ENCODE measurements at places on chromosomes 13 and 19. TPM values are rescaled to one million over a fixed set of nuclear protein-coding genes. Genes with fewer than 3 reads are reported as not detected.

- DNase-seq, result peak; percentile 62
Observed at GRCh38 chr13:20566468-20566897, 474 bp upstream of the IFT88 start.

GRCh38 chr13:93751117-93751516 lies 524.5 kb downstream of the GPC6 start:
- DNase-seq, result no peak

DNA sequence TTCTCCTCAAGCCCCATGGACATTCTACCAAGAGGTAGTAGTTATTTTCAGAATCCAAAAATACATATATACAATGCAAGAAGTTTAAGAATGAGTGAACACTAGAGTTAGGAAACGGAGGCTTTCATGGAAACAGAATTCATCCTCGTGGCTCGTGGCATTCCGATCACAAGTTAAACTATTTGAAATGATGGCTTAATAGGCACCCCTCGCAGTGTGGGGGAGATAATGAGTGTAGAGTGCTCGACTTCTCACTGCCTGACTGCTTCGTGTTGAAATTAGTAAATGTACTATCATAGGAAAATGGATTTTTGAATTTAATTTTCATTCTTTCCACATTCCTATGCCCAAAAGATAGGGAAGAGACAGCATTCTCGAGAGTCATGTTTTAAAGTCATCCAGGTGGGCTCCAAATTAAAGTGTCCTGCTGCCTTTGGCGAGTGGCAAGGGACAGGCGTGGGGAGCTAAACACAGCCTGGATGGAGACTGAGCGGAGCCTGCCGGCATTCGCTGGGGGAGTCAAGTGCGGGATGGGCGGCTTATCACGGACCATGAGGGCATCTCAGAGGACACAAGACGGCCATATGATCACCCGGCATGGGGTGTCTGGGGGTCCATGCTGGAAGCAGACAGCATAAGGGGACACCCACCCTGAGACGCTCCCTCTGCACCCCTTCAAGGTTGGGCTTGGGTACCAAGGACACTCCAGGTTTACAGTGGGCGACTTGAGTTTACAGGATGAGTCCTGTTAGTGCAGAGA lies 165.2 kb downstream of the TEX29 start:
- no peak for DNase-seq

DNA sequence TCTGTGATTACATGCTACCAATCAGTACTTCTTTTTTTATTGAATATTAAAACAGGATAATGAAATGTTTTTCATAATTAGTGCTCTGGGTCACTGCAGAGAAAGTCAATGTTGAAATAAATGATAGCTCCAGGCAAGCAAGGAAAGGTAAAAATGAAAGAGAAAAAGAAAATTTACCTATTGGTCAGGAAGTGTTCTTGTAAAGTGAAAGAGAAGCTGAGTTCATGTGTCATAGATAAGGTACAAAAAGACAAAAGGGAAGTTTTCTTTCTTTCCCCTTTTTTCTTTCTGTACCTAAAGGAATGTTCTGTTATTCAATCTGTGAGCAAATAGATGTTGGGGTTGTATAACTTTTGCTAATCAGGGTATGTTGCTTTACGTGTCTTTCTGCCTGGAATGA lies 197.0 kb downstream of the PCDH9 start:
- no peak for DNase-seq

- DNase-seq, result no peak
Observed at GRCh38 chr13:21338156-21338555, 120.9 kb downstream of the ZDHHC20 start.

- no peak for DNase-seq
Observed at GRCh38 chr19:30335306-30335886, 36.8 kb upstream of the ZNF536 start.

GRCh38 chr13:73835138-73835721 lies 299.0 kb downstream of the KLF12 start:
- DNase-seq, result peak; percentile 66

GRCh38 chr13:73419186-73419585 lies 360.4 kb downstream of the KLF5 start:
- no peak for DNase-seq

DNA sequence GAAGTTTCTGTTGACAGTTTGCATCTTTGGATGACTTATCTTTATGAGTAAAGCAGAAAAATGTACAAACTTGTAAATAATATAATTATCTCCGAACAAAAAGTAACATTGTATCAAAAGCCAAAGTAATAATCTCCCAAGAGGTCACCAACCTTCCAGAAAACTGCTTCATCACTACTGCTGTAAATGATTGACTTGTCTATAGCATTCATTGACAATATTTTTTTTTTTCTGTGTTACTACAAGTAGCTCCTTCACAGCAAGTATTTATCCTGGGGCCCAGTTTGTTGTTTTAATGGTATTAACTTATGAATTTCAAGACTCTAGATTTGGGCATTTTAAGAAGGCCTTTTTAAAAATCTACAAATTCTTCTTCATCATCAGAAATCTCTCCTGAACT lies 242.4 kb downstream of the KLF12 start:
- DNase-seq, result no peak

GRCh38 chr19:34804115-34804514 lies 31.1 kb upstream of the ZNF599 start:
- no peak for DNase-seq

DNA sequence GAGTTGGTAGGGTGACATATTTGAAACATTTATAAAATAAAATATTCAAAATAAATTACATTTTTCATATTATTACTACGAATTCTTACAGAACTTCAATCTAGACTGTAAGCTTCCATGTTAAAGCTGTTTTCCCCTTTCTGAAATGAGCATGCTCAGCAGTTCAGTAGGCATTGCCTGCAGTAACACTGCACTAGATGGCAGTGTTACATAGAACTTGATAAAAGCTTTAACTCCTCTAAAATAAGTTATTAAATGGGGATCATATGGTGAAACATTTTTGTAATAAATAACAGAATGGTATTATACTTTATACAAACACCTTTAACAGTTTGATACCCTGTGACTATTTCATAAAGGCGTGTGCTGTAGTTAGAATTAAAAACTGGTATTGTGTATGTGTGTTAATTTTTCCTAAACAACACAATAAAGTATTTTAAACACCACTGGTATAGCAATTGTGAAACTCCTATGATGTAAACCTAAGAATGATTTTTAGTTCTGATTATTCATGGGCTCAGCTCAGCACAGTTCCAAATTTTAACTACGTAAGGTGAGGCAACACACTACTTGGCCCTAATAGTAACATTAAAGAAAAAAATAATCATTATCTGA lies 11.6 kb upstream of the GPR18 start:
- peak; percentile 78 for DNase-seq

GRCh38 chr13:51647067-51647466 lies 62.8 kb downstream of the WDFY2 start:
- no peak for DNase-seq

- DNase-seq, result no peak
Observed at GRCh38 chr13:52934258-52934657, 85.8 kb upstream of the PCDH8 start.

GRCh38 chr13:71880753-71881541 lies 13.9 kb upstream of the DACH1 start:
- no peak for DNase-seq

DNA sequence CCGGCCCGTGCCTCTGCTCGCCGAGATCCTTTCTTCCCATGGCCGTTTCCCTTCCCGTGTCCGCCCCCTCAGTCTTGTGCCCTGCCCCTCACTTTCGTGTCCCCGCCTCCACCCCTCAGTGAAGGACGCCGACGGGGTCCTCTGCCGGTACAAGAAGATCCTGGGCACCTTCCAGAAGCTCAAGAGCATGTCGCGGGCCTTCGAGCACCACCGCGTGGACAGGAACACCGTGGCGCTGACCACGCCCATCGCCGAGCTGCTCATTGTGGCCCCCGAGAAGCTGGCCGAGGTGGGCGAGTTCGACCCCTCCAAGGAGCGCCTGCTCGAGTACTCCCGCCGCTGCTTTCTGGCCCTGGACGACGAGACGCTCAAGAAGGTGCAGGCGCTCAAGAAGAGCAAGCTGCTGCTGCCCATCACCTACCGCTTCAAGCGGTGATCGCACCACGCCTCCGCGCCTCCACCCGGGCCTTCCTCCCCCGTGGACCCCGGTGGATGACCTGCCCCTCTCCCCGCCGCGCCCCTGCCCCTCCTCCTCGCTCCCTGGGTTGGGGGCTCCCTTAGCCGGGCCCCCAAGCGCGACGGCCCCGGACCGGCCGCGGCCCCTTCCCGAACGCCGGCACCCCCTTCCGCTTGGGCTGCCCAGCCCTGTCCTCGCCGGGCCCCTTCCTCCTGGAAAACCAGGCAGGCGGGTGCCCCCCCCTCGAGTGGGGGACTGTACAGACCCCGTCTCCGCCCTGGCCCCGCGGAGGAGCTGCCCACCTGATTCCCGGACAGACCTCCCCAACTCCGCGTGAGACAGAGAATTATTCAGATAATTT lies 2.3 kb upstream of the U2AF2 start:
- DNase-seq, result no peak

GRCh38 chr19:39342647-39343305 lies 555 bp downstream of the SAMD4B start:
- DNase-seq, result no peak

DNA sequence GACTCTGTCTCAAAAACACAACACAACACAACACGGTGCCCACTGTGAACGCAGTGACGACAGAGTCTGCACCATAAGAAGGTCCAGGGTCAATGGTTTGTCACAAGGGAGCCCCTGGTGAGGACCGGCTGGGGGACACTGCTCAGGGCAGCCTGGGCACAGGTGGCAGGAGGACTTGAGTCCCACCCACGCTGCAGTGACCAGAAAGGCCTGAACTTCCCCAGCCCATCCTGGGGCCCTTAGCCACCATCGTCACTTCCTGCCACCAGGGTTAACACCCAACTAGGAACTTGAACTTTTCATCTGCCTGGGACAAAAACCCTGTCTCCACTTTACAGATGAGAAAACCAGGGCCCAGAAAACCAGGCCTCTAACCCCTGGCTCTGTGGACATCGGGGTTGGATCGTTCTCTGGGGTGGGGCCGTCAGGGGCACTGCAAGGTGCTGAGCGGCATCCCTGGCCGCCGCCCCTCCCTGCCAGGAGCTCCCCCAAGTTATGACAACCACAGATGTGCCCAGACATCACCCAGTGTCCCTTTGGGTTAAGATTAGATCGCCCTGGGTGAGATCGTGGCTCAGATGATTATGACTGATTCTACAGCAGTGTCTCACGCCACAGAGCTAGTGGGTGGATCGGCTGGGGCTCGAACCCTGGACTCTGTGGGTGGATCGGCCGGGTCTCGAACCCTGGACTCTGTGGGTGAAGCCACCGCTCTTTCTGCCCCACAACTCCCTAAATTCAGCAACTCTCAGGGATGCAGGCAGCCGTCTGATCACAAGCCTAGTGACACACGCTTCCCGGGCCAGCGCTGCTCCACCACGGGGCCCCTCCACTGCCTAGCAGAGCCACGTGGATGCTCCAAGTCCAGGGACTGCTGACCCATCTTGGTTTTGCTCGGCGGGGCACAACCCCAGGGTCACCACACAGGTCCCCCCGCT lies 14.0 kb downstream of the MOB3A start:
- DNase-seq, result no peak

- DNase-seq, result no peak
Observed at GRCh38 chr13:49302817-49303216, 55.1 kb downstream of the CDADC1 start.

- DNase-seq, result peak; percentile 51
Observed at GRCh38 chr19:50478901-50479715, 2.5 kb upstream of the GARIN5A start.

GRCh38 chr19:3687393-3687773 lies 12.9 kb downstream of the PIP5K1C start:
- no peak for DNase-seq

GRCh38 chr13:24927810-24928404 lies 163.9 kb downstream of the RNF17 start:
- DNase-seq, result no peak

DNA sequence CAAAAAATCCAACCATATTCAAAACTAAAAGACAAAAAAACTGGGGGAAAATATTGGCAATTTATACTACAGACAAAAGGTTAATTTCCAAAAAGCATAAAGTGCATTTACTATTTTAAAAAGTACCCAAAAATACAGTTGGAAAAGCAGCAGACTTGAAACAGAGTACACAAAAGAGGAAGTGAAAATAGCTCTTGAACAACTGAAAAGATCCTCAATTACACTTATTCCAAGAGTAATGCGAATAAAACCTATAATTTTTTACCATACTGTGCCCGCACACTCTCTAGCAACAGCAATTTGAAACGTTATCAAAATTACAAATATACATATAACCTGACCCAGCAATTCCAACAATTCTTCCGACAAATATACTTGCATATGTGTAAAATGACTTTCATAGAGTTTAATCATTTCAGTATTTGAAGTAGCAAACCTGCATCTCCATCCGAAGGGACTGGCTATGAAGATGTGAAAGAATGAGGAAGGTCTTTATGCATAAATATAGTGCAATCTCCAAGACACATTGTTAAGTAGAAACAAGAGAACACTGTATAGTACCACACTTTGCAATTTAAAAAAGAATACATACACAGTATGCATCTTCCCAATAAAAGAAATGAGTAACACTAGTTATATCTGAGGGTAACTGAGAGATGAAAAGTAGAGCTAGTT lies 25.4 kb downstream of the ALG5 start:
- DNase-seq, result no peak

DNA sequence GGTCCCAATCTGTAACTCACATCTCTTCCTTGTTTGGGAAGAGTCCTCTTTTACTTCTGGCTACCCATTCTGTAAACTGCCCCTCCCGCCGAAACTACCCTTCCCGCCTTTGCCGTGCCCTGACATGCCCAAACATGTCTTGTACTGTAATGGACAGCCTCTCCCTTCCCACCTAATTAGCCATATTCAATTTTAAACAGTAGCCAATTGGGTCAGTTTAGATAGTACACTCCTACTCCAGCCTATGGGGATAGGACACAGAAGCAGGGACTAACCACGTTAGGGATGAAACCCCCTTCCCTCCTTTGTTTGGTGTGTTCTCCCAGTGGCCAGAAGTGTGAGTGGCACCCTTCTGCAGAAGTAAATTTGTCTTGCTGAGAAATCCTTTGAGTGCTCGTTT lies 34.2 kb downstream of the SACS start:
- no peak for DNase-seq

GRCh38 chr19:55242517-55242916 lies 14.0 kb upstream of the TMEM86B start:
- no peak for DNase-seq

DNA sequence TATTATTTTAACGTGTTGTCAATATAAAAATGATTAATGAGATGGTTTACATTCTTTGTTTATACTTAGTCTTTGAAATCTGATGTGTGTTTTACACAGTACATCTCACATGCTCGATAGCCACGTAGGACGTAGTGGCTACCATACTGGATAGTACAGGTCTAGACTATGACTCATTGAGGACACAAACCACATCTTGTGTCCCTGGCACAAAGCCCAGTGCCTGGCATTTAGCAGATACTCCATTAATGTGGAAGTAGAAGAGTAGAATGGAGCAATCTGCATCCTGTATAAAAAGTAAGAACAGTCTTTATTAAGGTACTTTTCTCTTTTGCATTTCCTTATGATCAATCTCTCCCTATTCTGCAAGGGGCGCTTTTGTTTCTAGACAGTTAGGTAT lies 49.0 kb upstream of the FRY start:
- DNase-seq, result peak; percentile 76

The CEBPA gene
- total RNA-seq, result 0.18 TPM

The CGB2 gene
- not detected for total RNA-seq

The NXNL1 gene
- total RNA-seq, result not detected

The KCNJ14 gene
- total RNA-seq, result 1.3 TPM

The CPAMD8 gene
- total RNA-seq, result 2.5 TPM

The APLP1 gene
- 8.6 TPM for total RNA-seq

The TRPC4 gene
- total RNA-seq, result 1.2 TPM

The PPP1R15A gene
- 53.6 TPM for total RNA-seq

The CCDC8 gene
- 26.9 TPM for total RNA-seq

The ZNF625 gene
- total RNA-seq, result 18.6 TPM

The UNC13A gene
- 0.49 TPM for total RNA-seq

The KLK2 gene
- not detected for total RNA-seq

The LIM2 gene
- not detected for total RNA-seq

The KLK12 gene
- not detected for total RNA-seq
